ENCODE measurements at places on chromosomes 12 and 14.

DNA sequence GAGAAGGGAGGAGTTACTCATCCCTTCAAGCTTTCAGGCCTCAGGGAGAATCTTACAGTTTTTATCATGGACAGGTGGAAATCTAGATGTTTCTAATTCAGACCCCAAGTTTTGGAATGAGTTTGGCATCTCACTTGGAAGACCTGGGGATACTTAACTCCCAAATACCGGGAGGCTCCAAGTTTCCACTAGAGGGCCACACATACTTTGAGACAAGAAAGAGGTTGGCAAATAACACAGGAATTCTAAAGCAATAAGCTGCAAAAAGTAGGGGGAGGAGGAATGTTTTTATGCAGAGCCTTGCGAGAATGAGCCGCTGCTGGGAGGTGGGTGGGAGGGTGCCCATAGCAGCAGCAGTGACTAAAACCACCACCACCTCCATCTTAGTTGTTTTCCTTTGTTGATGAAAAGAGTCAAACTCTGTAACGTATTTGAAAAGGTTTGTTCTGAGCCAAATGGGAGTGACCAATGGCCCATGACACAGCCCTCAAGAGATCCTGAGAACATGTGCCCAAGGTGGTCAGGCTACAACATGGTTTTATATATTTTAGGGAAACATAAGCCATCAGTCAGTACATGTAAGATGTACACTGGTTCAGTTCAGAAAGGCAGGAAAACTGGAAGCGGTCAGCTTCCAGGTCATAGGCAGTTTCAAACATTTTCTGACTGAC is 34.2 kb upstream of the RNASE1 start:
- no peak for DNase-seq

DNA sequence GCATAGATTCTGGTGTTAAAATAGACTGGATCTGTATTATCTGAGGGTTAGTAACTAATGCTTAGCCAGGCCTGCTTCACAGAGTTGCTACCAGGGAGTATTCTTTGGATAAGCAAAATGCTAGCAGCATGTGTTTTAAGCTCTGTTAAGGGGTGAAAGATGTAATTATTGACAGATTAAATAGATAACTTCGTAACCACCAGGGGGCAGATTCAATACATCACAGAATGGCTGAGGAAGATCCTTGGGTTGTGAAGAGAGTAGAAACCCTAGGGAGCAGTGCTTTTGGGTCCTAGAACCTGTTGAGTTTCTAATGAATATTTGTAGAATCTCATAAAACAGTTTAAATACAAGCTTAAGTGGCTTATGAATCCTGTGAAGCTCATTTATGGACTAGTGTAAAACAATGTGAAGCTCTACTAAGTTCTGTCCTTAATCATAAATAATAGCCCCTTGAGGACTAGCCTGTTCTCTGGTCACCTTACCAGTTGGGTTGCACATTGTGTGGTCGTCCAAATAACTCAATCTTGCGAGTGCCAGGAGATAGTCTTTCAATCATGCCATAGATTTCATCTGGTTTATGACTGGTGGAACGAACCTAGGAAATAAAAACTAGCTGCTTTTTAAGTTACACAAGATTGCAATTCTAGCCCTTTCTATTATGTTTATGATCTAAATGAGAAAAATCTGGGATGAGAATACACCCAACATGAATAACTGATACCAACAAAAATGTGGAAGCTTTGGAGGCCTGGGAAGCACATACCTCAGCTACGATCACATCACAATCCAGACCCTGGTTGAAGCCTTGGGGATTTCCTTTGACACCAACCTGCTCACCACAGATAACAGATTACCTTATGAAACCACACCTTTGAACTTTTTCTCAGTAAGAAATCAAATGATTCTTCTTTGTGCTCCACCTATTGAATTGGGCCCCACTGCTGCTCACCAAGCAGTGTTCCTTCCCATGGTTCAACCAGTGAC is 12.3 kb downstream of the METTL3 start:
- no peak for DNase-seq

DNA sequence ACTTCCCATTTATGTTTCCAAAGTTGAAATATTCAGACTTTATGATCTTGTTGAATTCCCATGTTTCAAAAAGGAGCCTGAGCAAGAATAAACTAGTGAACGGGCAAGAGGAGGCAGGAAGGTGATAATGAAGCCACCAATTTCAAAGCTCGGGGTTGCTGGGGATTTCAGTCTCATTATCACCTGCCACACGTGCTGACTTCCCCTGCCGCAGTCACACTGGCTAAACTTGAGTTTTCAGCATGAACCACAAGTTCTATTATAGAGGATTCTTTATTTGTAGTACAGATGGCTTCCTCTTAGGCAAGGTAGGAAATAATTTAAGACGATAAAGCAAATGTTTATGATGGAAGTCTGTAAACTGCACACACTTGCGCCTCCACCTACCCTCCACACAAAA is 18.1 kb upstream of the DIABLO start:
- no peak for DNase-seq

DNA sequence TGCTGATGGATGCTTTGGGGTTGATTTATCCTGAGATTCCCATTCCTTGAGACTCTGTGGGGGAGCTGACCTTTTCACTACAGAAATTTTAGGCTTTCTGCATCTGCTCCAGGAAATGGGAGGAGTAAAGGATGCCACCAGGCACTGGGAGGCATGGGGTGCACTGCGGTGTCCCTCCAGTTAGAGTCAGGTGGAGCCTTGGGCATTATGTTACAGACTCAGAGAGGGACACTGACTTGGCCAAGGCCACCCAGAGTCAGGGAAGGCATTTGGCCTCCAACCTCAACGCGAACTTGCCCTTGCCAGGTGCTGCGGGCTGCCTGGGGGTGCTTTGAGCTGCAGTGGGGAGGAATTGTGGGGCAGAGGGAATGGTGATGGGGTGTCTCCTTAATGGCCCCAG is 58.0 kb upstream of the TBX3 start:
- DNase-seq, result no peak

DNA sequence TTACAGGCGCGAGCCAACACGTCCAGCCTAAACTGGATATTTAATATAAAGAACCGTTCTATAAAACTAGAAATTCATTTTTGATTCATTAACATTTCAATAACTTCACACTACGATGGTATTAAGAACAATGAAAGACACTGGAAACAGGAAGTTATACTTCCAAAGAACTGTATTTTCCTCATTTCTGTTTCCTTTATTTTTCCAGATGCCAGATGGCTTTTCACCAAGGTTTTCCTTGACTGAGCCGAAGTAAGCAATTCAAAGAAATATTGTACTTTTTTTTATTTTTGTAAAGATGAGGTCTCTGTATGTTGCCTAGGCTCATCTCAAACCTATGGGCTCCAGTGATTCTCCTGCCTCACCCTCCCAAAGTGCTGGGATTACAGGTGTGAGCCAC is 28.2 kb downstream of the EEA1 start:
- no peak for DNase-seq

GRCh38 chr12:123573870-123574269 is 10.5 kb upstream of the TMED2 start:
- DNase-seq, result no peak

- no peak for DNase-seq
Observed at GRCh38 chr14:77988096-77988870, 181.9 kb upstream of the NRXN3 start.

GRCh38 chr14:91521061-91521640 is 11.0 kb upstream of the PPP4R3A start:
- DNase-seq, result no peak

DNA sequence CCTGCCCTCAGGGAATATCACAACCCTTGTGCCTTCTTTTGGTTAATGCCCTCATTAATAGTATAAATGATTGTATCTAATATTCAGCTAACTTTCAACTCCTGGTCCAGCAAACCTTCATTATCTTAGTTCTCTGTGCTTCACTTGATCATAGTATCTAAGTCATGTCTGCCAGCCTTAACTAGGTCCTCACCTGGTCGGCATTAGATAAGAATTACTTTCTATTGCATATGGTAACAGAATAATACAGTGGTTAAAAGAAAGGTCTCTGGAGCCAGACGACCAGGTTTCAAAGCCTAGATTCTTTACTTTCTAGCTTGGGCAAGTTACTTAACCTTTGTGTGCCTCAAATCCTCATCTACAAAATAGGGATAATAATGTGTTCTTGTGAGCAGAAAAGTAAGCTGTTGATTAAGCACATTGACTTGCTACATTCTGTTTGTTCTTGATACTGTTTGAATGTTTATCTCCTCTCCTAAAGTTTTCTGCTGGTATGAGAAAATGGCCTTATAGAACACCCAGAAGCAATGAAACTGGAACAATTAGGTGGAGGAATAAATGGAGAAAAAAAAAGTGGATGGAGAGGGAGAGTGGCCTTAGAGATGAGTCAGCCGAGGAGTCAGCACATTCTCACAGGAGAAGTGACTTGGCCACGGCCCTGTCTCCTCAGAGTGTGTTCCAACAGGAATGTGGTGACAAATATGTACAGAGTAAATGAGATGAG is 176.1 kb downstream of the SLC25A21 start:
- no peak for DNase-seq

DNA sequence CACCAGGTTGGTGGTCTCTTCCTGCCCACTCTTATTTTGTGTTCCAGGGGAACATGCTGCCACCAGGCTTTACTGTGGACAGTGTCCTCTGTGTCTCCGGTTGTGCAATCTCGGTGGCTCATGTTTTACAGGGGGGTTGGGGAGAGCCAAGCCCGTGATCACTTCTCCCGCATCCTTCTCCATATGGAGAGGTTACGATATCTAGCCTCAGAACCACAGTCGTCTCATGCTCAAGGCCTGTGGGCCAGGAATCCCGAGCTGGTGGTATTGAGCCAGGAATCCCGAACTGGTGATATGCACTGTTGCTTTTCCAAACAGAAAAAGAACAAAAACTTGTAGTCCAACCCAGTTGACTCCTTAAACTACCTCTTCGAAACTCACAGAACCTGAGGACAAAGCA is 37.0 kb upstream of the INF2 start:
- DNase-seq, result no peak

GRCh38 chr12:88752183-88752582 is 171.9 kb upstream of the KITLG start:
- DNase-seq, result no peak

- DNase-seq, result no peak
Observed at GRCh38 chr12:109110988-109111495, 5.3 kb upstream of the ACACB start.

DNA sequence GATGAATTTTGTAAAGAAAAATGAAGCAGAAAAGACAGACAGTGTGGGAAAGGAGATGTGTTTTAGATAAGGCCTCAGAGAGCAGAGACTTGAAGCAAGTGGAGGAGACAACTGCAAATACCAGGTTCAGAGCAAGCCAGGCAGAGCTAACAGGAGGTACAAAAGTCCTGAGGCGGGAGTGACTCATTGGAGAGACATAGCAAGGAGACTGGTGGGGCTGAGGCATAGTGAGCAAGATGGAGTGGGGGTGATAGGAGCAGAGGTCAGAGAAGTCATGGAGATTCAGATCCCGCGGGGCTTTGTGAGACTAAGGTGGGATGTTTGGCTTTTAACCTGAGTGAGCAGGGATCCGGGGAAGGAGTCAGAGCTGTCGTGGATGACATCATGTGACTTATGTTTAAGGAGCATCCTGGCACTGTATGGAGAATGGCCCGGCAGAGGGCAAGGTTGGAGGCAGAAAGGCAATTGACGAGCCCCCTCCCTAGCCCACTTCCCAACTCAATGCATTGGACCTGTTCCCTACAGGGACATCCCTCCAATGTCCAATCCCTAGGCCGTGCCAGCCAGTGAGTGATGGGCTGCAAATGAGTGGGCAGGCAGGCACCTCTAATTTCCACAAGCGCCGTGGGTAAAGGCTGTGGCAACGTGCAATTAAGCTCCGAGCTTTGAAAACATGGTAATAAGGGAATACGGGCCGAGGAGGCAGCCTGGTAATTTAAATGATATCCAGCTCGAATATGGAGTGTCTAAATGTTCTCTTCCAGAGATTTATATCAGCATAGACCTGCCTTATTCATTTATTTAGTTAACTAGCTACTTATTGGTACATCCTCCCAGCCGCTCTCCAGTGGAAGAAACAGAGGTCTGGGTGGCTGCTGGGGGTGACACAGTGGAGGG is 206.8 kb upstream of the LHX5 start:
- DNase-seq, result no peak
